Upper lobe of left lung (tissue), 6 donors: ENCODE measurements at places on chromosomes 1 and 21.
A peak's percentile ranks its signal among the peaks of the same experiment; 100 is the strongest.

- DNase-seq, result no peak
- no peak overlapping the region for H3K4me3 ChIP-seq
- H3K36me3 ChIP-seq, result peaks cover 9% of the 10 kb centered on the region
- no peak overlapping the region for H3K27ac ChIP-seq
- peaks cover 3% of the 10 kb centered on the region for H3K4me1 ChIP-seq
Measured at GRCh38 chr21:45162809-45163208, 88.4 kb downstream of the ADARB1 start.

DNA sequence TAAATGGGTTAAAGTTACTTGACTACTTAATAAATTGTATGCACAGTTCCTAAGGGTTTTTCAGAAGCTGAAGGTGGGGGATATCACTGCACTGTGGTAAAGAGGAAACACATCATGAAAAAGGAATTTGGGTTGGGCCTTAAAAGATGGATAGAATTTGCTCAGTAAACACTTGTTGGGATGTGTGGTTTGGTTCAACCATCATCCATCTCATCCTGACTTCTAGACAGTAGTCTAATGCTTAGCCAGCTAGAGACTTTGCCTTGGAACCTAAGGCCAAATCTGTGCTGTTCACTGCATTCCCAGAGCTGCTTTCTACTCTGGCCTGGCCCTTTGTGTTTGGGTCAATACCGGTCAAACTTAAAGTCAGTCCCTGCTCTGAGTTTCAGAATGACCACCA, 30.6 kb downstream of the LY9 start:
- no peak for DNase-seq
- H3K4me3 ChIP-seq, result no peak overlapping the region
- H3K4me1 ChIP-seq, result no peaks in the 10 kb centered on the region
- no peaks in the 10 kb centered on the region for H3K27me3 ChIP-seq

GRCh38 chr1:231850786-231851185, 224.2 kb downstream of the DISC1 start:
- DNase-seq, result no peak
- H3K27me3 ChIP-seq, result no peaks in the 10 kb centered on the region

DNA sequence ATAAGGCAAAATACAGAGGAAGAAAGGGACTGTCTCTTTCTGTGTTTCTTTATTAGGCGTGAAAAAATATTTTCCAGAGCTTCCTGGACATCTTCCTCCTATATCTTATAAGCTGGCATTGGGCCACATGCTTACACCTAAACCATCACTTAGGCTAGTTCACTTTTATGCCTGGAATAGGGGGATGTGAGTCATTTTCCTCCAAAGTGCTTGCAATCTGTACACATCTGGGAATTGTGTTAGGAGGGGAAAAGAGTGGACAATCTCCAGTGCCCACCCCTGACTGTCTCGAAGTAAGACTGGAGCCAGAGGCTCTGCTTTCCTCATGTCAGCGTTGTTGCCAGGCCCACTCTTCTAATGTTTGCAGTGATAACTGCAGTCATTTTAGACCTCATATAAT, 29.9 kb downstream of the GIPC2 start:
- peak overlapping the region; percentile 44 for H3K27ac ChIP-seq
- DNase-seq, result no peak
- H3K27me3 ChIP-seq, result no peaks in the 10 kb centered on the region
- H3K36me3 ChIP-seq, result no peaks in the 10 kb centered on the region
- H3K4me3 ChIP-seq, result no peak overlapping the region
- no peaks in the 10 kb centered on the region for H3K4me1 ChIP-seq

GRCh38 chr21:45439901-45440461, 35.0 kb downstream of the COL18A1 start:
- no peak for DNase-seq
- H3K4me3 ChIP-seq, result no peak overlapping the region
- H3K36me3 ChIP-seq, result no peaks in the 10 kb centered on the region
- H3K27me3 ChIP-seq, result no peaks in the 10 kb centered on the region
- no peak overlapping the region for H3K27ac ChIP-seq

GRCh38 chr1:212111536-212111935, 76.0 kb downstream of the DTL start:
- no peaks in the 10 kb centered on the region for H3K36me3 ChIP-seq
- no peak for DNase-seq
- H3K4me1 ChIP-seq, result peaks cover 18% of the 10 kb centered on the region
- H3K4me3 ChIP-seq, result no peak overlapping the region
- no peak overlapping the region for H3K27ac ChIP-seq

- H3K4me1 ChIP-seq, result no peaks in the 10 kb centered on the region
- H3K36me3 ChIP-seq, result no peaks in the 10 kb centered on the region
- no peak overlapping the region for H3K4me3 ChIP-seq
- H3K27ac ChIP-seq, result no peak overlapping the region
- H3K27me3 ChIP-seq, result no peaks in the 10 kb centered on the region
- DNase-seq, result no peak
Measured at GRCh38 chr1:59986516-59987310, 60.1 kb upstream of the CYP2J2 start.

- DNase-seq, result no peak
- H3K4me3 ChIP-seq, result no peak overlapping the region
- no peaks in the 10 kb centered on the region for H3K36me3 ChIP-seq
- no peaks in the 10 kb centered on the region for H3K27me3 ChIP-seq
- H3K4me1 ChIP-seq, result no peaks in the 10 kb centered on the region
- no peak overlapping the region for H3K27ac ChIP-seq
Measured at GRCh38 chr21:42353623-42354022, 2.8 kb upstream of the TFF2 start.

DNA sequence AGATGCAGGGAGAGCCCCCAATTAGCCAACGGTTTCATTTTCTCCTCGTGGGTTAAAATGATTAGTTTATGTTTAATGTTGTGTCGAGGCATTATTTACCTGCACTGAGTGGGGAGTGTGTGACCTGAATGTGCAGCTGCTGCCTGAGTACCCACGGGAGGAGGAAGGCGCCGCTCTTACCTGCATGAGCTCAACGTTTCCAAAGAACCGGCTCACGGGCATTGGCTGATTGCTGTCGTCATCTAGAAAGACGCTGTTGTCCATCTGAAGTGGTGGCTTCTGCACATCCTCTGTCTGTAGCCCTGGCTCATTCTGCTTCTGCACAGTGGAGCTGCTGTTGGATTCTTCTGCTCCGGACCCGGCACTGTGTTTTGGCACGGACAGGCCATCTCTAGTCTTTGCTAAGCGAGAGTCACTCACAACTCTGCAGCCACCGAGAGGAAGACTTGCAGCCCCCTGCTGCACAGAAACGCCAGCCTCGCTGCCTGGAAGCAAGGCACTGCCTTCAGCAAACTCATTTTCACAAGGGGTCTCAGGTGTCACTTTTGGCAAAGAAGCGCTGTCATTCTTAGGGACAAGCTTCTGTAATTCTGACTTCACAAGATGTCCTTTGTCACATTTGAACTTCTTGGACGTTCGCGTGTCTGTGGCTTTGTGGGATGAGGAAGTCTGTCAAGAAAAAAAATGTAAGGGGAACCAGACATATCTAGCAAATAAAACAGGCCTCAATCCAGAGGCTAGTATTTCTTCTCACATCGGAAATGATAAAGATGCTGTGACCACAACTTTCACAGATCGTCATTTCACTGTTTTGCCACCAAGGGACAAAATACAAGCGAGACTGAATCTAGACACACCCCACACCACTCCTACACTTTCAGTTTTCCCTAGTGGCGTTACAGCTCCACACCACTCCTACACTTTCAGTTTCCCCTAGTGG, 9.4 kb downstream of the C1orf174 start:
- peak overlapping the region; percentile 24 for H3K27ac ChIP-seq
- DNase-seq, result no peak
- peaks cover 40% of the 10 kb centered on the region for H3K36me3 ChIP-seq
- peaks cover 2% of the 10 kb centered on the region for H3K4me1 ChIP-seq
- no peaks in the 10 kb centered on the region for H3K27me3 ChIP-seq

GRCh38 chr1:210218047-210218446, 14.5 kb upstream of the SERTAD4 start:
- H3K4me3 ChIP-seq, result no peak overlapping the region
- no peaks in the 10 kb centered on the region for H3K36me3 ChIP-seq
- H3K27me3 ChIP-seq, result no peaks in the 10 kb centered on the region

DNA sequence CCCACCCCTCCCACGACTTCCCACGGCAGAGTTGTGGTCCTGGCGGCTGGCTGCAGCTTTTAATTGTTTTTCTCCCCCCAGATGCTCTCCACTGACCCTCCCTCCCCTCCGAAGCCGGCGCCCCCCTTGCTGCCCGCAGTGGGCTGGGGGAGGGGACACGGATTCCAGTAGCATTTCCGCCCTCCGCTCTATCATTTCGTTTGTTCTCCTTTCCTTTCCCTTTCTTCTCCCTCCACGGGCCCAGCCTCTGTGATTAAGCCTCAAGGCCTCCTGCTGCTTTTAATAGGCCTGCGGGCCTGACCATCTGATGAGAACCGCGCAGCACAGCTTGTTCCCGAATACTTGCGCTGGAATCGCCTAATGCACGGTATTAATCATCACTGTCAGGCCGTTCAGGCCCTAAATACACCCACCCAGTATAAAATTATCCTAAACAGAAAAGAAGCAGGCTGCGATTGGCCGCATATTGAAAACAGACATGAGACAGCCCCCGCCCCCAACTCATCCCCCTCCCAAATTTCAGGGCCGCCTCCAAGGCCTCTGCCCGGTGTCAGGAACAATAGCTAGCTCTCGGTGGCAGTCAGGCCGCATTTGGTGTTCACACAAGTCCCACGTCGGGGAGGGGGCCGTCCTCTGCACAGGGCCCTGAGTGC, 102.0 kb upstream of the ARHGEF16 start:
- H3K4me3 ChIP-seq, result no peak overlapping the region
- H3K4me1 ChIP-seq, result no peaks in the 10 kb centered on the region
- no peaks in the 10 kb centered on the region for H3K36me3 ChIP-seq
- H3K27me3 ChIP-seq, result no peaks in the 10 kb centered on the region
- DNase-seq, result no peak

DNA sequence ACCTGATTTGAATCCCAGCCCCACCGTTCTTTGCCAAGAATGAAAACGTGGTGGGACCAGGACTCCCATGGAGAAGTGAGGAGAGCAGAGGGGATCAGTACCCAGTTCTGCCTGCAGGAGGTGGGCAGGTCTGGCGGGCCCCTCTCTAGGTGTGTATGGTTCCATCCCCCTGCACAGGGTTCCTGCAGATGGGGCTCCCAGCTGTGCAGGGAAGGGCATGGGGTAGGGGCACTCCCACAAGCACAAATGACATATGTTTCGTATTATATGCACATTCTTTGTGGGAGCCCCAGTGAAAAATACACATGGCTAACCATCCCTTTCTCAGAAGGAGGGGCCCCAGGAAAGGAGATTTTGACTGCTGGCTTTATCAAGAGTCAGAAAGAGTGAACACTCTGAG, 144.6 kb downstream of the PLPP3 start:
- H3K27ac ChIP-seq, result no peak overlapping the region
- no peak for DNase-seq
- H3K36me3 ChIP-seq, result no peaks in the 10 kb centered on the region
- H3K4me3 ChIP-seq, result no peak overlapping the region

- no peaks in the 10 kb centered on the region for H3K27me3 ChIP-seq
- peaks cover 2% of the 10 kb centered on the region for H3K4me1 ChIP-seq
- DNase-seq, result no peak
- no peaks in the 10 kb centered on the region for H3K36me3 ChIP-seq
- peak overlapping the region; percentile 4 for H3K27ac ChIP-seq
Measured at GRCh38 chr1:160578175-160578524, 1.1 kb downstream of the CD84 start.

DNA sequence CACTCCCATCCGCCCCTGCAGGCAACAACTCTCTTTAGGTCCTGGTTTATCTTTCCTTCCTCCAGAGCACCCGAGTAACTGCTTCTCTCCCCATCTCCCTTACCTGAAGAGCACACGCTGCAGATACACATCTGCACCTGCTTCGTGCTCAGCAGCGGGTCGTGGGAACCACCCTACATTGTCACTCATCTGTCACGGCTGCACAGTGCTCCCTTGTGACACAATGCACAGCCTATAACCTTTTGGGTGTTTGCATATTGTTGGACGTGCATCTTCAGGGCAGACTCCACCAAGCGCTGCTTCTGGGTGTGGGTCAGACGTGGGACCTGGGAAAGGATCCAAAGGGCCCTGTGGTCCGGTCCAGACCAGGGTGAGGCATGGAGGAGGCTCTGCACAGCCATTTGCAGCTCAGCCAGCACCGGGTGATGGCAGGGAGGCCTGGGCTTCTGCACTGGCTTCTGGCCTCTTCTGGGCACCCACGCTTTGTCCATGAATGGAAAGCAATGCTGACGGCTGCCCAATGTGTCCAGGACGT, 42.5 kb downstream of the WDR4 start:
- no peak for DNase-seq
- peaks cover 4% of the 10 kb centered on the region for H3K4me1 ChIP-seq
- H3K4me3 ChIP-seq, result no peak overlapping the region
- H3K27ac ChIP-seq, result no peak overlapping the region
- no peaks in the 10 kb centered on the region for H3K27me3 ChIP-seq

- no peaks in the 10 kb centered on the region for H3K4me1 ChIP-seq
- H3K36me3 ChIP-seq, result no peaks in the 10 kb centered on the region
- no peak overlapping the region for H3K27ac ChIP-seq
- no peaks in the 10 kb centered on the region for H3K27me3 ChIP-seq
Measured at GRCh38 chr1:244406337-244406736, 45.4 kb downstream of the ADSS2 start.

DNA sequence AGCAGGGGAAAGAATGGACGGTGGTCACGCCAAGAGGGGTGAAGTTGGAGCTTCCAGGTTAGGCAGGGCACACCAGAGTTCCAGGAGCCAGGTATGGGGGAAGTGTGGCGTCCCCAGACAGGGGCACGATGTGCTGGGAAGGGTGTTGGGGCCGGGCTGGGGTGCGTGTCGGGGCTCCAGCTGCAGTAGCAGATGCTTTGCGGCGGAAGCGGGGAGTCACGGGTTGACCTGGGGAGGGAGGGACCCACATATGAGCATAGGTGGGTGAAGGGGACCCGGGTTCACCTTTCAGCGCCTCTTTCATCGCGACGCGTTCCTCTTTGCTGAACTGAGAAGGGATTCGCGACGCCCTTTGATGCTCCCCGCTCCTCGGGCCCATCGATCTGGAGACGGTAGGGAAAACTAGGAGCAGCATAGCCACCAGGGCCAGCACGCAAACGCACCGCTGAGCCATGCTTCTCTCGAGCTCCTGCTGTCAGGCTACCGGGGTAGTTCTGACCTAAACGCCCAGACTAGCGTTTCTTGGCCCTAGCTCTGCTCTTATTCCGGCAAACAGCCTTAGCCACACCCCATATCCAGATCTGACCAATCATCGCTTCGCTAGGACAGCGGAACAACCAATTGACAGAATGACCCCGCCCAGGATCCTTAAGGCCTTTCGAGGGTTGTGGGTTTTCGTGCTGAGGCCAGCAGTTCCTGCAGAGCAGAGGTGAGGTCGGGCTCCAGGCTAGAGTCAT, at the start of gene PM20D1:
TSS of gene PM20D1 (minus strand) at position 514 of the 737 bp plus-strand sequence. CDS start at position 454, 60 bp downstream.
- H3K4me1 ChIP-seq, result no peaks in the 10 kb centered on the region
- H3K27me3 ChIP-seq, result no peaks in the 10 kb centered on the region
- H3K27ac ChIP-seq, result peak within 1 kb of the TSS; percentile 32
- peak within 1 kb of the TSS; percentile 0 for H3K4me3 ChIP-seq
- H3K36me3 ChIP-seq, result no peaks in the 10 kb centered on the region
- peak; percentile 92 for DNase-seq

DNA sequence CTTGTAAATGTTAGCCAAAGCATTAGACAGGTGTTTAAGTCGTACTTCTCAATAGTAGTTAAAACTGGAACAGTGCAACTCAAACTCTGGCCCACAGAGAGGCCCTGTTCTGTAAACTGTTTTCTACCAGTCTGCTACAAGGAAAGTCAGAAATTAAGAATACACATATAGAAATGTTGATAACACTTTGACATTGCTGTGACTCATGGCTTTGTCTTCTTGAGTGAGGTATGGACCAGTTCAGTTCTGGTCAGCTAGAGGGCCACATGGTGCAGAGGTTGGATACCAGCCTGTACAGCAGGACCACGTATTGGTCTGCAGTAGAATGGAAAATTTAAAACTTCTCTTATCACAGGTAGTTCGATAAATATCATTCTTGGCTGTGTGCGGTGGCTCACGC, 22.3 kb downstream of the ZBTB8B start:
- H3K36me3 ChIP-seq, result no peaks in the 10 kb centered on the region
- no peaks in the 10 kb centered on the region for H3K27me3 ChIP-seq
- H3K4me1 ChIP-seq, result no peaks in the 10 kb centered on the region
- no peak overlapping the region for H3K27ac ChIP-seq
- no peak overlapping the region for H3K4me3 ChIP-seq
